ENCODE measurements at places on chromosomes 5 and 9.

DNA sequence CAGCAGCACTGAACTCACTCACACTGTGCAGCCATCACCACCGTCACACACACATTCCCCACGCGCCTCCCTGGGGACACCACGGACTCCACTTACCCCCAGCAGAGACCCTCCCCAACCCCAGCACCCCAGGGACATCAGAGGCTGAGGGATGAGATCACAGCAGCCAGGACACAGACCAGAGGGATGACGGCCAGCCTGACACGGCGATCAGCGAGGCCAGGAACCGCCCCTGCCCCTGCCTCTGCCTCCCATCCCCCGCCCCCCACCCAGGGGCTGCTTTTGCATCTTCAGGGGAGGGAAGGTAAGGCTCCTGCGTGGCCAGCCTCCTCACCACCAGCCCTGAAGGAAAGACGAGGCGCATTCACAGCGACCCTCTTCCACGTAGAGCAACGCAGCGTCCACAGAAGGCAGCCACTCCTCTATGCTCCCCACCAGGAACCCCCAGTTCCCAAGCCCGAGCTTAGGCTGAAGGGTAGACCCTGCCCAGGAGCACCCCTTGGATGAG, 104.5 kb downstream of the VAV2 start:
- DNase-seq: no peak

DNA sequence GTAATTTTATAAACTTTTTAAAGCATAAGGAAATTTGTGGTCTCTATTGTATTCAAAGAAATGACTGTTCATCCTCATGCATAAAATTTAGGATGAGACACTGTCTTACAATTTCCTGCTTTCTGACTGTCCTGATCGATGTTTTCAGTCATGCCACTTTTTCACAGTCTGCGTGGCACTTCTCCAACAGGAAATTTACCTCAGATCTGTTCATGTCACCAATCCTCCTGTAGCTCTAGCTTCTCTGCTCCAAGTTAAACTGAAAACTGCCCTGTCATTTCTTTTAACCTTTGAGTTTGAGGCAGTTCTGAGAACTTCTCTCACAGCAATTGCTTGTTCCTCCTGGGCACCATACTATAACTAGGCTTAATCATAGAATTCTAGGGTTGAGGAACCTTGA, 455.1 kb downstream of the EFNA5 start:
- no peak for DNase-seq

DNA sequence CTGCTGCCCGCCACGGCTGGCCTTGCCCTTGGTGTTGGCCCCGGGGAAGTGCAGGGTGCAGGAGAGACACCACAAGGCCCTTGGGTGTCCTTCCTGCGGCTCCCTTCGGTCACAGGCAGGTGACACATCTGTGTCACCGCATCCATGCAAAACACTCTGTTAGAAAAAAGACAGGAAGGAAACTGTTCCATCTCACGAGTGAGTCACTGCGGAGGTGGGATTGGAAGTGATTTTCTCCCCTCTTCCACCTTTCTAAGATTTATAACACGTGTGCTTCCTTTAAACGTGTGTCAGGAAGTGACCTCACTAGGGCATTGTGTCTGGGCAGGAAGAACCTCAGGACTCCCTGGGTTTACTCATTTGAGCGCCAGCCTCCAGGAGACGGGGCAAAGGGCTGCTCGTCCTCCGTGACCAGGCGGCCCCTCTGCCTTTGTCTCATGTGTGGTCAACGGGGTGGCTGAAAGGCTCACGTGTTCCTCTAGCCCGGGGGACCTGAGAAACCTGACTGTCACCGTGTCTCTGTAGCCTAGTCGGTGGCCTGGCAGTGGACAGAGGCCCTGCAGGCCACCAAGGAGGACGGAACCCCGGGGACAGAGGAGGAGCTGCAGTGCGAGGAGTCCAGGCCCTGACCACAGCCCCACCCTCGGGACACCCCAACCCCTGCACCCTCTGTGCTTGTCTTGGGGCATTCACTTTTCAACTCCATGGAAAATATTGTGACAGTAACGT, 4.9 kb upstream of the LCN1 start:
- no peak for DNase-seq

GRCh38 chr5:154568589-154568988, 90.6 kb upstream of the HAND1 start:
- no peak for DNase-seq

DNA sequence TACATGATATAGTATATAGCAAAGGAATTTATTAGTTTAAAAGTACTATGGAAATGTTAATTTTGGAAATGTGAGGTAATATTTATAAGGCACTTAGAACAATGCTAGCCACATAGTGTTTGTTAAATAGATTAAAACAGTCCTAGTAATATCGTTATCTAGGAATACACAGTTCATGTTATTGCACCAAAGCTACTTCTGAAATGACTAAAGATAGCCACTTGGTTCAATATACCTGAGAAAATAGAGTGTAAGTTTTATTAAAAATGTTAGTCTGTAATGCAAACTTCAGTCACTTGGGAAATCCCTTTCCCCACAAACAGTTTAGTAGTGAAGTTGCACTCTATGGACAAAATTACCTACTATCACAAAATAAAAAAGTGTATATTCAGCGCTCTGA, 15.4 kb upstream of the F2R start:
- DNase-seq: no peak

DNA sequence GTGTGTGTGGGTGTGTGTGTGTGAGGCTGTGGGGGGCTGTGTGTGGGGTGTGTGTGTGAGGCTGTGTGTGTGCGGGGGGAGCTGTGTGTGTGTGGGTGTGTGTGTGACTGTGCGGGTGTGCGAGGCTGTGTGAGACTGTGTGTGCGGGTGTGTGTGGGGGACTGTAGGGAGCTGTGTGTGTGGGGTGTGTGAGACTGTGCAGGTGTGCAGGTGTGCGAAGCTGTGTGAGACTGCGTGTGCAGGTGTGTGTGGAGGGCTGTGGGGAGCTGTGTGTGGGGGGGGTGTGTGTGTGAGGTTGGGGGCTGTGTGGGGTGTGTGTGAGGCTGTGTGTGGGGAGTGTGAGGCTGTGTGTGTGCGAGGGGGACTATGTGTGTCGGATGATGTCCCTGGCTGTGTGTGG, 23.2 kb downstream of the AHRR start:
- no peak for DNase-seq

- DNase-seq: no peak
Measured at GRCh38 chr9:116592970-116593369, 94.1 kb upstream of the TRIM32 start.

- no peak for DNase-seq
Measured at GRCh38 chr5:154865466-154866184, 7.2 kb downstream of the CNOT8 start.

GRCh38 chr5:132259069-132259851, 1.8 kb downstream of the PDLIM4 start:
- no peak for DNase-seq

GRCh38 chr5:19258686-19259085, 729.3 kb downstream of the CDH18 start:
- DNase-seq: no peak

DNA sequence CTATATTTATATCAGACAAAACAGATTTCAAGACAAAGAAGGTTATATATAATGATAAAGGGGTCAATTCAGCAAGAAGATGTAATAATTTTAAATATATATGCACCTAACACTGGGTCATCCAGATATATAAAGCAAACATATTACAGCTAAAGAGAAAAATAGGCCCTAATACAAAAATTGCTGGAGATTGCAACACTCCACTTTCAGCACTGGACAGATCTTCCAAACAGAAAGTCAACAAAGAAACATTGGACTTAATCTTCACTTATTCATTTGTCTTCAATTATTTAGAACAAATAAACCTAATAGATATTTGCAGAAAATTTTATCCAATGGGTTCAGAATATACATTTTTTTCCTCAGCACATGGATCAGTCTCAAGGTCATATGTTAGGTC, 45.8 kb downstream of the MEIKIN start:
- no peak for DNase-seq

GRCh38 chr9:19020886-19021455, 12.0 kb downstream of the SAXO1 start:
- no peak for DNase-seq

- DNase-seq: no peak
Measured at GRCh38 chr9:132970324-132971062, 8.0 kb upstream of the GFI1B start.

DNA sequence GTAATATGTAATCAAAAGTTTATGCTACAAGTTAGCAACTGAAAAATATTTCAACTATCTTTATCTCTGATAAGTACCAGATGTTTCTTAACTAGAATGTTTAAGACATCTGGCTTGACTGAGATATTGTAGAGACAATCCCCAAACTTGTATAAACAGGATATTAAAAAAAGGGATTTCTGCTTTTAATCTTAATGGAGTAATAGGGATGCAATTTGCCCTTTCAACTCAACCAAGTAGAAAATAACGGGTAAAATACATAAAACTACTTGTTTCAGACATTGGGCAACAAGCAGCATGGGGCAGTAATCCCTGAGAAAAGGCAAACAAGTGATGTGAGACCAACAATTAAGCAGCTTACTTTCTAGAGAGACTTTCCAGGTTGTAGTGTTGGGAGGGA, 9.4 kb upstream of the ADAMTS12 start:
- DNase-seq: no peak

- DNase-seq: peak; percentile 59
Measured at GRCh38 chr9:97564291-97565175, 63.1 kb downstream of the TMOD1 start.

Data from COLO829 (cell line).